ENCODE measurements at places on chromosomes 6 and 20.

DNA sequence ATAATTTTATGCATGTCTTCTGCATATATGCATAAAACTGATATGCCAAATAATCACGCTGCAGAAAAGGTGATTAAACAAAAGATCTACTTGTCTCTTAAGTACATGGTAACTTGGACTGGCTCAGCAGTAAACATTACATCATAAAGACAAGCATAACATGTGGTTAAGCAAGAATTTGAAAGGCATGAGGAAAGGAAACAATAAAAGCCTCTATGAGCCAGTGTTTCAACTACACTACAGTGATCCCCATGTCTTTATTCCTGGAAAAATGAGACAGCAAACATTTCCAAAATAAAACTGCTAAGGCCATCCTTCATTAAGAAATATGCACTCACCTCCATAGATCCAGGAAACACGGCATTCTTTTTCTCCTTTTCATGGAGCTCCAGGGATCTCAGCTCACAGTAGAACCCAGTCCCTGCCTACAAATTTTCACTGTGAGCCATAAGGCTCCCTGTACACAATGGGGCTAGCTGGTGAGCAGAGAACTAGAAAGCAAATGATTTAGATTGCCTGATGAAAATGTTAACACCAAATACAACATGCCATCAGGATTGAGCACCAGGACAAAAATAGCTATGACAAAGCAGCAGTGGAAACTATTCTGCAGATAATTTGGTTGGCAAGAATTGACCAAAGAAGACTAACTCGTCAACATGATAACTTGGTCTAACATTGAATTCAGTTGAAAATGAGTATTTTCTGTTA is 156.1 kb downstream of the COL21A1 start:
- no peak for DNase-seq

GRCh38 chr20:47501116-47501481 is 588 bp upstream of the NCOA3 start:
- no peak for DNase-seq

GRCh38 chr6:16450285-16450684 is 211.9 kb downstream of the GMPR start:
- DNase-seq: no peak

DNA sequence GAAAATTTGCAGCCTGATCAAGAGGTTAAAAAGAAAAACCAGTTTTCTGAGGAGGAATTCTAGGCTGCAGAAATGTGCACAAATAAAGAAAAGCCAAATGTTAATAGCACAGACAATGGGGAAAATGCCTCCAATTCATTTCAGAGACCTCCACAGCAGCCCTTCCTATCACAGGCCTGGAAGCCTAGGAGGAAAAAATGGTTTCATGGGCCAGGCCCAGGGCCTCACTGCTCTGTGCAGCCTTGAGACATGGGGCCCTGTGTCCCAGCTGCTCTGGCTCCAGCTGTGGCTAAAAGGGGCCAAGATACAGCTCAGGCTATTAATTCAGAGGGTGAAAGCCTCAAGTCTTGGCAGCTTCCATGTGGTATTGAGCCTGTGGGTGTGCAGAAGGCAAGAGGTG is 18.9 kb downstream of the AHI1 start:
- no peak for DNase-seq

- no peak for DNase-seq
Observed at GRCh38 chr6:139518556-139519091, 144.2 kb upstream of the CITED2 start.

Data from stimulated activated CD4-positive, alpha-beta T cell treated with anti-CD3 and anti-CD28 coated beads, Interleukin-1b, Interleukin-23, amount 100 ng/mL, for 4 hours (primary cell).